ENCODE measurements at places on chromosomes 5 and 9. TPM values are rescaled to one million over a fixed set of nuclear protein-coding genes. Genes with fewer than 3 reads are reported as not detected.

DNA sequence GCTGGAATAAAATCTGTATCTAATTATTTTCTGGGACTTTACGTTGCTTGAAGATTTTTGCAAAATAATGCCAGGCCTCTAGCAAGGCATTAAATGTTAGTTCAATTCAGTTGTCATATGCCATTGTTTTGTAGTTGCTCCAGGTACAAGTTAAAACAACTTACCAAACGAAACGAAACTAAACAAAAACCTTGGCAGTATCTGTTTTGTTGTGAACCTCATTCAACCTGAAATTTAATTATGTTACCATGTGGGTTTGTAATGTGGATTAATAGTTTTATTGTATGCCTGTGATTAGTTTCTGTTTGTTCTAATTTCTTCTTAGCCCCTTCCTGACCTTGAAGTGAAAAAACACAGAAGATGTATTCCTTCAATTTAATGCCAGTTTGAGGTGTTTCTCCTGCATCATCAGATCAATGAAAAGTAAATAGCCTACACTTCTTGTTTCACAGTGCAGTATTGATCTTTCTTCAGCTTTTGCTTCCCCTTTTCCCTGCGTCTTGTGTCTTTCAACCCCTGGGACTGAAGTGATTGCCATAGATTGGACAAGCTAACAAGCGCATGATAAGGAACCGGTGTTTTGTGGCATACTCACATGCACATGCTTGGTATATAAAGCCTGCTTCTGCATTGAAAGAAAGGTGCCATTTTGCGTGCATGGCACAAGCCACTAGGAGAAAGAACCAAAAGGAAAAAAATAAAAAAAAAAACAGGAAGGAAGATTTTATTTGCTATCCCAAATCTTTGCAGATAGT lies 699.0 kb upstream of the ARRDC3 start:
- no peaks in the 10 kb centered on the region for H3K36me3 ChIP-seq
- H3K27ac ChIP-seq: no peak overlapping the region
- no peak for DNase-seq

DNA sequence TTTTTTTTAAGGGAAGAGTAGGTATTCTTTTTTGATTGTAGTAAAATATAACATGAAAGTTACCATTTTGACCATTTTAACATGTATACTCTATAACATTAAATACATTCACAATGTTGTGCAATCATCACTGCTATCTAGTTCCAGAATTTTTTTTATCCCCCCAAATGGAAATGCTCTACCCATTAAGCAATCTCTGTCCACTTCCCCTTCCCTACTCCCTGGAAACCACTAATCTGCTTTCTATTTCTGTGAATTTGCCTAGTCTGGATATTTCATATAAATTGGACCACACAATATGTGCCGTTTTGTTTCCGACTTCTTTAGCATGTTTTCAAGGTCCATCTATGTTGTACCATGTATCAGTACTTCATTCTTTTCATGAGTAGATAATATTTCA lies 429.5 kb downstream of the TLE1 start:
- H3K4me3 ChIP-seq: no peak overlapping the region
- no peaks in the 10 kb centered on the region for H3K36me3 ChIP-seq
- H3K27ac ChIP-seq: no peak overlapping the region
- H3K4me1 ChIP-seq: peaks cover 13% of the 10 kb centered on the region

- no peaks in the 10 kb centered on the region for H3K4me1 ChIP-seq
- no peaks in the 10 kb centered on the region for H3K27me3 ChIP-seq
- no peaks in the 10 kb centered on the region for H3K36me3 ChIP-seq
- no peak for DNase-seq
Observed at GRCh38 chr5:32889078-32889477, 178.0 kb downstream of the NPR3 start.

DNA sequence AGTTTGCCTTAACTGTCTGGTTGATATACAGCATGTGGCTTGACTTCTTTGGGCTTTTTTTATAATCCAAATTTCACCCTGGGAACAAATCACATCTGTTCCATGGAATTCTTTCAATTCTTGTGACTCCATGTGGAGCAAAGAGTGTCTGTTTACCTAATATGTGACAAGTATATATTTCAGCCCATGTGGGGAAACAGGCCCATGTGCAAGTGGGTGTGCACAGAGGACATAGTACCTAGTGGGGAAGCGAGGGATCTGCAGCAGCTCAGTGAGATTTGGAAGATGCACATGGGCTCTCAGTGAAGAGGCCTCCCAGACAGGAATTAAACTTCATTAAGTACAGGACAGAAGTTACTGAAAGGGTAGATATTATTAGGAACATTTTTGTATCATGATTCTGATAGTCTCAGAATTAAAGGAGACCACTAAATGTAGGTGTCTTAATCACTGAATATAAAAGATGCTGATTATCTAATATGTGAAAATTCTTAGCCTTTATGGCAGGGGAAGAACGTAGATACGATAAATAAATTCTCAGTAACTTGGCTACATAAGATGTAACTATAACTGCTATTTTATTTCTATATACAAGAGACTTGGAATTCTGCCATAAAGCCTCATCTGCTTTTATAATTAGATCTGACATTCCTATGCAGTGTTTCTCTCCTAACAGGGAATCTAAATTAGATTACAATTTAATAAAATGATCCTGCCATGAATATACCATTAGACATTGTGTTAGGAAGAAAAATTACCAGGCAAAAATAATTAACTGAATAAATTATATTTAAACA lies 181.2 kb downstream of the SLC12A2 start:
- H3K36me3 ChIP-seq: peaks cover 5% of the 10 kb centered on the region
- DNase-seq: no peak
- H3K4me3 ChIP-seq: no peak overlapping the region
- H3K4me1 ChIP-seq: no peaks in the 10 kb centered on the region
- H3K27ac ChIP-seq: no peak overlapping the region
- H3K27me3 ChIP-seq: no peaks in the 10 kb centered on the region

GRCh38 chr5:174134545-174134944 lies 89.0 kb downstream of the NSG2 start:
- H3K4me1 ChIP-seq: no peaks in the 10 kb centered on the region
- no peak overlapping the region for H3K4me3 ChIP-seq
- no peaks in the 10 kb centered on the region for H3K36me3 ChIP-seq
- no peak overlapping the region for H3K27ac ChIP-seq

DNA sequence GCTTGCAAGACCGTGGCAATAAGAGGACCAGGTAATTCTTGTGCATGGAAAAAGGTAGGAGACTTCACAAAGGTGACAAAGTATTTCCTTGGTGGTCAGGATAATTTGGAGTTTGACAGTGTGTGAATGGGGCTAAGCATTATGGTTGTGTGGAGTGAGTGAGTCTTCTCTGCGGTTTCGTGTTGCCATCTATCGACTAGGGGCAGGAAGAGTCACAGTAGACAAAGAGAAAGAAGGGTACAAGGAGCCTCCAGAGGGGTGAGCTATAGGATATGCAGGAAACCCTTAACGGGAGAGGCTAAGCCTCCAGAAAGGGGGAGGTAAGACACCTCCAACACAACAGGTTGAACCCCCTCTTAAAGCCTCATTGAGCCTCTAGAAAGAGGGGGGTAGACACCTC lies 64.0 kb upstream of the RANBP6 start:
- H3K36me3 ChIP-seq: no peaks in the 10 kb centered on the region
- DNase-seq: peak; percentile 53
- H3K4me1 ChIP-seq: peaks cover 10% of the 10 kb centered on the region
- no peaks in the 10 kb centered on the region for H3K27me3 ChIP-seq
- H3K4me3 ChIP-seq: peak overlapping the region; percentile 44
- no peak overlapping the region for H3K27ac ChIP-seq

DNA sequence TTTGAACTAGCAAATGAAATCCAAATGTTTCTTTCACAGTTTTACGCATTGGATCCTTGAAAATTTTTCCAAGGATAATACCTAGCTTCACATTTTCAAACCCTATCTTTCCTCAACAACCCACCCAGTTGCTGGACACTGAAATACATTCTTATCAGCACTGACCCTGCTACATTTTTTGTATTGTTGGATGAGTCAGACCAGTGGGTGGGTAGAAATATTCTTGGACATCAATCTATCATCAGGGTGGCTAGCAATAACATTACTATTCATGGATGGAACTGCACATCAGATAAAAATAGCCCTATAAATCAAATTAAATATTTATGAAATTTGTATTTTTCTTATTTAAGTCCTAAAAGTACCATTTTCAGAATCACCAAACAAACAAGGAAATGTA lies 407.4 kb upstream of the IZUMO3 start:
- no peaks in the 10 kb centered on the region for H3K27me3 ChIP-seq
- H3K27ac ChIP-seq: no peak overlapping the region
- H3K36me3 ChIP-seq: no peaks in the 10 kb centered on the region
- H3K4me3 ChIP-seq: no peak overlapping the region

GRCh38 chr9:107281922-107282667 lies 984 bp upstream of the RAD23B start:
- no peak for DNase-seq
- H3K27ac ChIP-seq: peak overlapping the region; percentile 48
- H3K4me1 ChIP-seq: peaks cover 6% of the 10 kb centered on the region
- H3K4me3 ChIP-seq: peak overlapping the region; percentile 97

DNA sequence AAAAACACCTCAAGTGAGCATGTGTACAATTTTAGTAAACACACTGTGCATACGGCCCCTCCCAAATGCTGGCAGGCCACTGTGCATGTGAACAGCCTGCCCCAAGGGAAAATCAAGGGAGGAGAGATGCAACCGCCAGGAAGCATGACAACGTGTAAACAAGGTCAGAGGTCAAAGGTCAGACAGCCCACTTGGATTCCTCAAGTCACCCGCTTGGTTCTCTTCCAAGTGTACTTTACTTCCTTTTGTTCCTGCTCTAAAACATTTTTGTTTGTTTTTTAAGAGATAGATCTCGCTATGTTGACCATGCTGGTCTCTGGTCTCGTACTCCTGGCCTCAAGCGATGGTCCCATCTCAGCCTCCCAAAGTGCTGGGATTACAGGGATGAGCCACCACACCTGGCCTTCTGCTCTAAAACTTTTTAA lies 126.7 kb upstream of the SHB start:
- H3K27ac ChIP-seq: no peak overlapping the region
- H3K4me3 ChIP-seq: no peak overlapping the region
- no peaks in the 10 kb centered on the region for H3K36me3 ChIP-seq
- H3K4me1 ChIP-seq: no peaks in the 10 kb centered on the region

GRCh38 chr5:14807471-14807870 lies 64.1 kb downstream of the ANKH start:
- no peak overlapping the region for H3K27ac ChIP-seq
- H3K27me3 ChIP-seq: no peaks in the 10 kb centered on the region
- no peaks in the 10 kb centered on the region for H3K36me3 ChIP-seq

- no peak overlapping the region for H3K4me3 ChIP-seq
- peak; percentile 65 for DNase-seq
- no peak overlapping the region for H3K27ac ChIP-seq
- H3K4me1 ChIP-seq: peaks cover 17% of the 10 kb centered on the region
- no peaks in the 10 kb centered on the region for H3K36me3 ChIP-seq
- H3K27me3 ChIP-seq: no peaks in the 10 kb centered on the region
Observed at GRCh38 chr9:127004946-127005769, 90.6 kb downstream of the RALGPS1 start.

GRCh38 chr5:178067755-178068154 lies 45.6 kb upstream of the N4BP3 start:
- no peak overlapping the region for H3K4me3 ChIP-seq
- H3K36me3 ChIP-seq: no peaks in the 10 kb centered on the region
- peak overlapping the region; percentile 66 for H3K27ac ChIP-seq
- DNase-seq: no peak
- no peaks in the 10 kb centered on the region for H3K27me3 ChIP-seq

DNA sequence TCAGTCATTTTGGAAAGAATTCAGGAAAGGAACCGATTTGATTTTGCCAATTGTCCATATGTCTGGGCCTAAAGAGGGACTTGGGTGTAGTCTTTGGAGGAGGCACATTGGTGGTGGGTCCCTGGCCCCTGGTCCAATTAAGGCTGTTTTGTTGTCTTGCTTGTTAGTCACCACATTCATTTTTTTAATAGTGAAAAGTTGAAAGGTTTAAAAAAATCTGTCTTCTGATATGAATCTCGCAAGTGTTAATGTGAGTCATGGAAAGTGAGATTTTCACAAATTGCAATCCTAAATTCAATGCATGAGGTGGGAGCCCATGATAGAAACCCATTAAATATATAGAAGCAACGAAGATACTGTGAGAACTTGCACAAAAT lies 165.9 kb upstream of the OTULINL start:
- no peak overlapping the region for H3K4me3 ChIP-seq
- DNase-seq: no peak
- H3K36me3 ChIP-seq: peaks cover 10% of the 10 kb centered on the region
- H3K27ac ChIP-seq: no peak overlapping the region

GRCh38 chr9:131739959-131740648 lies at the start of gene RAPGEF1:
TSS of gene RAPGEF1 (minus strand) at chr9:131740076. CDS start at chr9:131739830, 246 bp downstream.
- peak; percentile 67 for DNase-seq
- H3K27ac ChIP-seq: peak within 1 kb of the TSS; percentile 66
- no peaks in the 10 kb centered on the region for H3K36me3 ChIP-seq

DNA sequence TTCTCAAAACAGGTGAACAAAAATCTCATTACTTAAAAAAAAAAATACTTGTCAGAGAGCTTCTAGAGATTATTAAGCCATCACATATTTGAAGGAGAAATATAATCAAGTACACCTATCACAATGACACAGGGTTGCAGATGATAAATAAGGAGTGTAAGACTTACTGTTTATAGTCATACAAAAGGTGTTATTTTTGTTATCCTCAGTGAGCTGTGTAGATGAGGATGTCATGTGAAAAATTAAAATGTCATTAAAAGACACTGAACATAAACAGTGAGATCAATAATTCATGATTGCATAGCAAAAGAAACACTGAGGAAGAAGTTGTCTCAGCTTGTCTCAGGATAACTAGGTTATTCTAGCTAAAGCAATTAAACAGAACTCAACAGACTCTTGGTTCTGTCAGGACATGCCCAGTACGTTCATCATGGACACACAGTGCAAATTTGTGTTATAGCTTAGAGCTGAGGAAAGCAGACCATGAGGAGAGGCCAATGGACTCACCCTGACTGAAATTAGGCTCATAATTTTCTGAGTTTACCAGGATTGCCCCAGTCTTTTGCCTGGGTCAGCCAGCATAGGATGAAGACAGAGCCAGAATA lies 1162.6 kb upstream of the C9orf72 start:
- no peaks in the 10 kb centered on the region for H3K27me3 ChIP-seq
- H3K36me3 ChIP-seq: no peaks in the 10 kb centered on the region
- H3K4me3 ChIP-seq: no peak overlapping the region
- no peaks in the 10 kb centered on the region for H3K4me1 ChIP-seq
- no peak overlapping the region for H3K27ac ChIP-seq

DNA sequence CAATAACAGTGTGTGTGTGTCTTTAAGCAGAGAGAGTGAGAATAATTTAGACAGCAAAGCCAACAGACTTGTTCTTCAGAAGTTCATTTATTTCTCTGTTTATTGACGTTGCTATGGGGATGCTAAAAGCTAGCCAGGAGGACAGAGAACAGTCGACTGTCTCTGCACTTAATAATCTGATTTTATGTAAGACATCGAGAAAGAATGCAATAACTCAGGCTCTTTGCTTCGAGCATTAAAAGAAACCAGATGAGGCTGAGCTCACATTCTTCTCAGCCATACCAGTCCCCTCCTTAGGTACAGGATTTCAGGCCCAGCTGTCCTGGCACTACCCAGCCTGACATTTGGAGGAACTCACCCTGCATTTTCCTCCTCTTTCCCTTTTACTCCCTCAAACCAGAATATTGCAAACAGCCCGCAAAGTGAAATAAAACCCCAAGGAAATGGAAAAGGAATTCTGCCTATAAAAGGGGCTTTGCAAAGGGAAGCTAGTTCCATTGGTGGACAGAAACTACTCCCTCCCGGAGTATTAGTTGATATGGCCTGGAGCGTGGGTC lies 44.5 kb upstream of the DPYSL3 start:
- H3K4me3 ChIP-seq: 0 out of 2 replicates have a peak overlapping the region, but pooled peaks have one; percentile 5
- no peaks in the 10 kb centered on the region for H3K36me3 ChIP-seq
- H3K4me1 ChIP-seq: 0 out of 2 replicates have a peak, but pooled peaks cover 6% of the 10 kb centered on the region
- DNase-seq: peak; percentile 51
- H3K27me3 ChIP-seq: 0 out of 2 replicates have a peak, but pooled peaks cover 5% of the 10 kb centered on the region

EGFLAM gene
- 0.36 TPM for total RNA-seq

FRRS1L gene
- 0.02 TPM for total RNA-seq

FGF18 gene
- 0.18 TPM for total RNA-seq

RASGEF1C gene
- total RNA-seq: not detected

CTSV gene
- 21.0 TPM for total RNA-seq

ANKRD34B gene
- total RNA-seq: 2.9 TPM

Measured in SJCRH30 (cell line).